ENCODE measurements at places on chromosomes 16 and 17.

GRCh38 chr16:83301971-83302370 is 505.8 kb upstream of the HSBP1 start:
- no peak for DNase-seq

- no peak for DNase-seq
Observed at GRCh38 chr16:56227936-56228335, 36.6 kb downstream of the GNAO1 start.

GRCh38 chr16:69794486-69794885 is 32.4 kb downstream of the WWP2 start:
- DNase-seq, result no peak

GRCh38 chr17:40344421-40345160 is 19.9 kb downstream of the GJD3 start:
- DNase-seq, result no peak

DNA sequence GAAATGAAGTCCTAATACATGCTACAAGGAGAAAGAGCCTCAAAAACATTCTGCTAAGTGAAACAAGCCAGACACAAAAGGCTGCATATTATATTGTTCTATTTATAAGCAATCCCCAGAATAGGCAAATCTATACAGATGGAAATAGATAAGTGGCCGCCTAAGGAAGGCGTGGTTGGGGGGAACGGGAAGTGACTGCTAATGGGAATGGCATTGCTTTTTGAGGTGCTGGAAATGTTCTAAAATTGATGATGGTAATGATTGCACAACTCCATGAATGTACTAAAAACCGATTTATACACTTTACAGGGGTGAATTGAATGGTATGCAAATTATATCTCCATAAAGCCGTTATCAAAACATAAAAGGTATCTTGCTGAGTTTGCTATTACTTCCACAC is 67.7 kb downstream of the GAS7 start:
- DNase-seq, result no peak

GRCh38 chr17:47851764-47852112 is 775 bp upstream of the SP6 start:
- DNase-seq, result no peak

- DNase-seq, result no peak
Observed at GRCh38 chr17:57471868-57472368, 215.6 kb downstream of the MSI2 start.

GRCh38 chr16:2231016-2231931 is 5.0 kb upstream of the DNASE1L2 start:
- no peak for DNase-seq

GRCh38 chr17:77209330-77209748 is 68.6 kb downstream of the SEC14L1 start:
- DNase-seq, result no peak

- DNase-seq, result no peak
Observed at GRCh38 chr17:61647047-61647446, 56.0 kb upstream of the NACA2 start.

DNA sequence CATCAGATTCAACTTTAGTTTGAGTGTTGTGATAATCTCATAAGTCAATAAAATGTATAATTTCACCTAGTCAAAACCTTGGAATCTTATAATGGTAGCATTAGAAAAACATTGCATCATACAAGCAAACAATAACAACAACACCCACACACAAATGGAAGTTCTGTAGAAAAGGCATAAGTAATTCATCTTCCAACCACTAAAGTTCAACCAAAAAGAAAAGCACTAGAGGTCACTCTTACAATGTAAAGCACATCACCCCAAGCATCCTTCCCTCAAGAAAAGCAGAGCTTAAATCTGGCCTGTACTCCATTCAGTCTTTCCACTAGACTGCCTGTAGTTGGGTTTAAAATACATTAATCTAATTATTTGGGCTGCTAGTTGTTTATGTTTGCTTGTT is 1.8 kb downstream of the CNTNAP4 start:
- DNase-seq, result no peak

DNA sequence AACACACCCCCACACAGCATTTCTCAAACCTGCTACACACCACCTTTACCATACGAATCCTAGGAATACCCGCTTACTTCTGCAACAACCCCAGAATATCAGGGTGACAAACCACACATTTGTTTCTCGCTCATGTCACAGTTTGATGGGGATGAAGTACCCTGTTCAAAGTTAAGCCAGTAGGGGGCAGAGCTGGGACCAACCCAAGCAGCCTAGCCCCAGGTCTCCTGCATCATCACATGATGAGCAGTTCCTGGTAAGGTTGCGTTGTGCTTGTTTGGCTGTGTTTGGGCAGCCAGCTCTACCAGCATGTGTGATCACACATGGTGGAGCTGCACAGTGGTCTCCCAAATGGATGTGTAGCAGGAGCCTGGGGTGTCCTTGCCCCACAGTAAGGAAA is 103.6 kb upstream of the C16orf82 start:
- no peak for DNase-seq

DNA sequence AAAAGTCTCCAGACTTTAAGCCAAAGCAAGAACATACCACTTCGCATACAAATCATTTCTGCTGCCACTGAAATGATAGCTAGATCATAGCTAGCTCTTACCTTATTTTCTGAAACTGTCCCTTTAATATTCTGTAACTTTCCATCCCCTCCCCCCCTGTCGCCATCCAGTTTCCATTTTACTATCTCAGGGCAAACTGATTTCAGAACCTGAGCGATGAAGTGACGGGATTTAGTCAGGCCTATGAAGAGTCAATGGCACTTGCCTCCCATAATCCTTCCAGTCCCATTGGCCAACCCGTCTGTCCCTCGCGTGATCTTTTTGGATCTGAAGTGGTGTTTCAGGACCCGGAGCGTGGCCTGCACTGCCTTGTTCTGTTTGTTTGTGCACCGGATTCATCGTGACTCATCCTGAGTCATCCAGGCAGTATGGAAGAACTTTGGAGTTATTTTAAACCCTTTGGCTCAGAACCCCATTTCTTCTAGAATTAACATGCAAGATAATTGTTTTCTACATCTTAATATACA is 199.8 kb upstream of the CHMP6 start:
- no peak for DNase-seq

GRCh38 chr16:1542533-1542932 is 9.1 kb downstream of the TMEM204 start:
- no peak for DNase-seq

DNA sequence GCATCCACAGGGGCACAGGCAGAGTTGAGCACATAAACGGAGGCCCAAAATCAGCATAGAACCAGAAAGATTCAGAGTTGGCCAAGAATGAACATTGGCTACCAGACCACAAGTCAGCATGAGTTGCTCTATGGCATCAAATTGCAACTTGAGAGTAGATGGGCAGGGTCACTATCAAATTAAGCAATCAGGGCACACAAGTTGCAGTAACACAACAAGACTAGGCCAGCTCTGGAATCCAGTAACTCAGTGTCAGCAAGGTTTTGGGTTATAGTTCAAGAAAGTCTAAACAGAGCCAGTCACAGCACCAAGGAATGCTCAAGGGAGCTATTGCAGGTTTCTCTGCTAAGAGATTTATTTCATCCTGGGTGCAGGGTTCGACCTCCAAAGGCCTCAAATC is 12.9 kb downstream of the G6PC1 start:
- no peak for DNase-seq

DNA sequence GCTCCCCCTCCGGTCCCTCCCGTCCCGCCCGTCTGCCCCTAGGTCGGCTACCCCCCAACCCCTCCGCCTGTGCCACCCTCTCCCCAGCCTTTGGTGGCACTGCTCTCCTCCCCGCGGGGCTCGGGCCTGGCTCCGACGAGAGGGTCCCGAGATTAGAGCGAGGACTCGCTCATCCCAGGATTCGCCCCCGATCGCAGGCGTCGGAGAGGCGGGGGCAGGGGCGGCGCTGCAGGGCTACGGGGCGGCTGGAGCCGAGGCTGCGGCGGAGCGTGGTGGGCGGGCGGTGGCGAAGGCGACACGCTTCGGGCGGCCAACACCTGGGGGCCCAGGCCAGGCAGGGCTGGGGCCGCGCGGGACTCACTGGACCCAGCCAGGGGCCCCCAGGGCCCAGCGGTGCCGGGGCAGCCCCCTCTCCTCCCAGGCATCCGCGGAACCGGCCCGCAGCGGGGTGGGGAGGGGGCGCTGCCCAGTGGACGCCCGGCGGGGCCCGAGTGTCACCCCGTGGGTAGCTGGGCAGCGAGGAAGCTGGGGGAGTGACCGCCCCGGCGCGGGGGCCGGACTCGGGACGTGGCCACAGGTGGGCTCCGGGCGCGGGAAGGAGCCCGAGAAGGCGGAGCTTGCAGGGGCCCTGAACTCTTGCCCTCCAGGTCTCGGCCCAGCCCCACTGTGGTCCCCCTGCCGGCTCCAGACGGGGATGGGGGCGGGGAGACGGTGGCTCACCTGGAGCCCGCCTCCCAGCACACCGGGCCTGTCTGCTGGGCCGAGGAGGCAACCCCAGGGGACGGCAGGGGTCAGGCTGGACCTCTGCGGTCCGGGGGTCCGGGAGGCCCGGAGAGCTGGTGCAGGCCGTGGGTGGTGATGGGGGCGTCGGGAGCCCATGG is 1.5 kb downstream of the MGAT5B start:
- no peak for DNase-seq

DNA sequence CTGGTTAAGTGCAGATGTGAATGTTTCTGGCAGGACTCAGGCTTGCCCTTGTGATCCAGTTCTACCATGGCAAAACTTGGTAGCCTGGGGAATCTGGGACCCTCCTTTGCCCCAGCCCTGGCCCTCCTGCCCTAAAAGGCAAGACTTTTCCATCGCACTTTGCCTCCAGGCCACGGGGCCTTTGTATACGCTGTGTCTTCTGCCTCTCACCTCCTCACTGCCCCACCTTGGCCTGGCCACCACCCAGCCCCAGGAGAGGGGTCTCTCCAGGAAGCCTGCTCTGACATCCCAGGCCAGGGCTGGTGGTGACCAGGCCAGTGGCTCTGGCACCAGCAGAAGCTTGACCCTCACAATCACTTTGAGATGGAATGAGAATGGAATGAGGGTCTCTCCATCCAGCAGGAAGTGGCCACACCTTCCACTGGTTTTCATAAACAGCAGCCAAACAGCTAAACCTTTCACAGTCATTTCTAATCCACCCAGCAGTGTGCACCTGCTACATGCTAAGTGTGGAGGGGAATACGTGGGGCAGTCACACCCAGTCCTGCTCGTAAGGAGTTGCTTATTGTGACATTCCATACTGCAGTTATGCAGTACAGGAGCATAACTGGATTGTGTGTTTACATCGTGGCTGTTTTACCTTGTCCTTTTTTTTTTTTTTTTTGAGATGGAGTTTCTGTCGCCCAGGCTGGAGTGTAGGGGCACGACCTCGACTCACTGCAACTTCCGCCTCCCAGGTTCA is 1.6 kb upstream of the MRPL38 start:
- DNase-seq, result no peak

DNA sequence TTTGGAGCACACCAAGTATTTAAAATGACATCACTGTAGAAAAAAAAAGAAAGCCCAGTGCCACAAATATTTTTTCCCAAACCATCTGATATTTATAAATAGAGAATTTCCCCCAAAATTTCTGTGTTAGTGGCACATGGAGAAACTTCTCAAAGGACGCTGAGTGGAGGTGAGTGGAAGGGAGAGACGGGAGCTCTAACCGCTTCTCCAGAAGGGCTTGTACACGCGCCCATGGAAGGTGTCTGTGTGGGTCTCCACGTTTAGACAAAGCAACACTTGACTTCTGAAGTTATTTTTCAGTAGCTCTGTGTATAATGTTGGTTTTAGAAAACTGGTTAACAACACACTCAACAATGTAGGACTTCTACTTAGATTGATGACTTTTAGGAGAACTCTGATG is 1.0 kb downstream of the MYOCD start:
- DNase-seq, result no peak

DNA sequence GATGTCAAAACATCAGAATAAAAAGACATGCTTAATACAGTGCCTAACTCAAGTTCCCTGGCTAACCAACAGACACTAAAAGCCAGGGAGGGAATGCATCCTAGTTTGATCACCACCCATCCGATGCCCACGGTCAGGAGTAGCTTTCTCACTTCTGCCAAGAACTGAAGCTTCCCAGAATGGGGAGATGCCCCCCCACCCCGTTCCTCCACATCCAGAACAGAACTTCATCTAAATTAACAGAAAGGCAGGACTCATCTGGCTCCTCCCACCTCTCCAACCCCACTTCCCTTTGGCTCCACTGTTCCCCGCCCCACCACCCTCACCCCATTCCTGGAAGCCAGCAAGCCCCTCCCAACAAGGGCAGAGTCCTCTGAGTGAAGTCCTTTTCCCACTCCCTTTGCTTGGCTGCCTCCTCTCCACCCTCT is 33.7 kb downstream of the GDE1 start:
- DNase-seq, result no peak

GRCh38 chr16:4749700-4750257 is 15.4 kb downstream of the DNAAF8 start:
- DNase-seq, result no peak

DNA sequence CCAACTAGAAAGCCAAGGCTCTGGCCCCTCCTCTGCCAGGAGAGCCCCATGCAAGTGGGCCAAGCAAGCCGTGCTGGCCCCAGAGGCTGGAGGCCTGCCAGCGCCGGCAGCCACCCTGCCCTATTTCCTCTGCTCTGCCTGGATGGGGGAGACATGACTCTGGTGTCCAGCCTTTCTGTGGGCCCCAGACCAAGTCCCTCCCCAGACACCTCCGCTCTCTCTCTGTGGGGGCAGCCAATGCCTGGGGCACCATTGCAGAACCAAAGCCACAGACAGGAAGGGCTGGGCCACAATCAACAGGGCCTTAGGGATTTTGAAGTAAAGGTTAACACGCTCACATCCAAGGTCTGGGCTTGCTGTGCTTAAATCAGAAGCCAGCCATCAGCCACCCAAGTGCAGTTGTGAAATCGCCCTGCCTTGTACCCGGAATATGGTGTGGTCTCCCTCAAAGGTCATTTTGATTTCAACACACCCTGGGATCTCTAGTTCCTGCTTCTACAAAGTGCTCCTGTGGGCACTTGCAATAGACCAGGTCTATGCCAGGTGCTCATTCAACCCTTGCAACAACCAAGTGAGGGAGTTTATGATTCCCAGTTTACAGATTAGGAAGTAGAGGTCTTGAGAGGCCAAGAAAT is 63.5 kb upstream of the TEX2 start:
- DNase-seq, result no peak

DNA sequence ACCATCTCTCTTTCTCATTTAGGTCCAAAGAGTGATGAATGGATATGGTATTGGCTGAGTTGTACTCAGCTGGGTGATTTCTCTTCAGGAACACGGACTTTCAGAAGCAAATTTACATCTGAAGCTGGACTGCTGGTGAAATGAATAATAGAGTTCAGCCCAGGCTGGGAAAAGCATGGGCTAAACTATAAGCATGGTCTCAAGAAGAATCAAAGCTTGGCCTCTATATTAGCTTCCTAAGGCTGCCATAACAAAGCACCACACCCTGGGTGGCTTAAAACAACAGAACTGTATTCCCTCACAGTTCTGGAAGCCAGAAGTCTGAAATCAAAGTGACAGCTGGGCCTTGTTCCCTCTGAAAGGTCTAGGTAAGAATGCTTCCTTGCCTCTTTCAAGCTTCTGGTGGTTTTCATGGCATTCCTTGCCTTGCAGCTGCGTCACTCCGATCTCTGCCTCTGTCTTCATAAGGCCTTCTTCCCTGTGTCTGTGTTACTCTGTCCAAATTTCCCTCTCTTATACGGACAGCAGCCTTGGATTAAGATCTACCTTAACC is 89.8 kb upstream of the CES5A start:
- DNase-seq, result no peak

- DNase-seq, result no peak
Observed at GRCh38 chr17:20992416-20992815, 50.4 kb downstream of the USP22 start.
